Erythroblast (primary cell): ENCODE measurements at places on chromosomes 13 and 19.
A peak's percentile ranks its signal among the peaks of the same experiment; 100 is the strongest.

- no peak for DNase-seq
Observed at GRCh38 chr19:34644991-34645461, 31.9 kb downstream of the SCGB2B2 start.

GRCh38 chr19:31402529-31403316, 53.5 kb upstream of the TSHZ3 start:
- no peak for DNase-seq

- DNase-seq = peak; percentile 84
Observed at GRCh38 chr13:26342898-26343297, 89.0 kb downstream of the CDK8 start.

DNA sequence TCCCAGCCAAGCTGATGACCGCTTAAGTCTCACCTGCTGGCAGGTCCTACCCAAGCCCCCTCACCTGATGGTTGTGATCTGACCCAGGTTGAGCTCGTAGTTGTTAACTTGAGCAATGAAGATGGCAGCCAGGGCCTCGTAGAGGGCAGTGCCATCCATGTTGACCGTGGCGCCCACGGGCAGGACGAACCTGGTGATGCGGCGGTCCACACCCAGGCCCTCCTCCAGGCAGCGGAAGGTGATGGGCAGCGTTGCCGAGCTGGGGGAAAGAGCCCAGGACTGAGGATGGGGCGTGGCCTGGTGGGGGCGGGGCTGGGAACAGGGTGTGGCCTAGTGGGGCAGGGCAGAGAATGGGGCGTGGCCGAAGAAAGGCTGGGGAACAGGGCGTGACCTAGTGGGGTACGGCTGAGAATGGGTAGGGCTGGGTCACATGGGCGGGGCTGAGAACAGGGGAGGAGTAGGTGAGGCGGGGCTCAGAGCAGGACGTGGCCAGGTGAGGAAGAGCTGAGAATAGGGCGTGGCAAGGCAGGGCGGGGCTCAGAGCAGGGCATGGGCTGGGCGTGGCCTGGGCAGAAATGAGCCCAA, 12.9 kb downstream of the OR7C2 start:
- peak; percentile 6 for DNase-seq

DNA sequence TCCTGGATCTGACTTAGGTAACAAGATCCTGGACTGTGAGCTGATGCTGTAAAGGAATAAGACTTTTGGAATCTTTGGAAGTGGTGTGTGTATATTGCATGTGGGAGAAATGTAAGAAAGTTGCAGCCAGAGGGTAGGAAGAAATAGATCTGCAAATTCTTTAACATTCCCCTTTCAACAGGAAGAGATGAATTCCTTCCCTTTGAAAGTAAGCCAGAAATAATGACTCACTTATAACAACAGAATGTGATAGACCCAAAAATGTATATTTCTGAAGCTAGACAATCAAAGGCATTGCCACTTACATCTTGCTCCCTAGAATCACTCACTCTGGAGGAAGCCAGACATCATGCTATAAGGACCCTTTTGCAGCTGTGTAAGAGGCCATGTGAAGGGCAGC, 9.8 kb upstream of the SIAH3 start:
- DNase-seq = no peak

- DNase-seq = no peak
Observed at GRCh38 chr19:30629086-30629485, 256.9 kb downstream of the ZNF536 start.

GRCh38 chr13:50979187-50979586, 69.6 kb downstream of the RNASEH2B start:
- no peak for DNase-seq

DNA sequence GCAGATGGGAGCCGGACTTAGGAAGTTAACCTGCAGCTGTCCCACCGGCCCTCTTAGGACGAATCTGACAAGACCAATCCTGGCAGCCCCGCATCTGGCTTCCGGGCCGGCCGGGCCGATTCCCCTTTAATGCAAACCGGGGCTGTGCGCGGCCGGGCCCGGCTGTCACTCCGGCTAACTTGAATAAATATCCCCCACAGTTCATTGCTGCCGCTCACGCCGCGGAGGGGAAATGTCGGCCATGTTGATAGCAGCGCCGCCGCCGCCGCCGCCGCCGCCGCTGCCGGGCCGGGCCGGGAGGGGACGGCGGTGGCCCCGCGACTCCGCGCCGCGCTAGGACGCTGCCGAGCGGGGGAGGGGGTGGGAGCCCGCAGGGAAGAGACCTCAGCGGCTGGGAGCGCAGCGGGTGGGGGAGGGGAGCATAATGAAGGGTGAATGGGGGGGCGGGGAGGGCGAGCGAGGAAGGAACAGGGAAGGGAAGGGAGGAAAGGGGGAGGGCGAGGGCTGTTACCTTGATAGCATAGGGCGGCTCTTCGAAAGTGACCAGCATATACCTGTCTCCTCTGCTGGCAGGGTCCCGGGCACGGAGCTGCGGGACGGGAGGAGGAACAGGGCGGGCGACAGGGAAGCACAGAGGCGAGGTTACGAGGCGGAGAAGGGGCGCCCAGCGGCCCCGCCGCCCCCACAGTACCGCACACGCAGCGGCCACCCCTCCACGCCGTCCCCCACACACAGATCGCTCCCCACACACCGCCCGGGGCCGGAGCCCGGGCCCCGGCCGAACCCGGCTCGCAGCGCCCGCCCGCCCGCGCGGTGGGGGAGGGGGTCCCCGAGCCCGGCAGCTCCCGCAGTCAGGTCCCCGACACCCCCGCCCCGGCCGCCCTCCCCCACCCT, 1.1 kb downstream of the INTS6 start:
- peak; percentile 90 for DNase-seq

DNA sequence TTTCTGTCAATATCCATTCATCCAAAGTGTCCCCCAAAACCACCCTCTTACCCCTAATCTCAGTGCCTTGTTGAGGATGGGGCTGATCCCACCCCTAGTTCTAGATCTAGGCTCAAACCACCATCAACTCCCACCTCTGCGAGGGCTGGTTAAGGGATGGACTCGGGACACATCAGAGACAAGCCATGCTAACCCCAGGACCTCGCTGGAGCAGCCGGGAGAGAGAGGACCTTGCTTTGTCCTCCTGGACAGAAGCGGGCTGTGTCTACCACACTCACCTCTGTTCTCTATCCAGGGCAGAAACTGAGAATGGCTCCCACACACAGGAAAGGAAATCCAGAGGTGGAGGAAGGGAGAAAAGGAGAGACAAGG, 90.8 kb upstream of the UQCRFS1 start:
- DNase-seq = no peak

GRCh38 chr13:65937251-65937650, 1292.9 kb downstream of the PCDH9 start:
- no peak for DNase-seq

GRCh38 chr13:114004420-114005205, 30.7 kb upstream of the C13orf46 start:
- peak; percentile 77 for DNase-seq

DNA sequence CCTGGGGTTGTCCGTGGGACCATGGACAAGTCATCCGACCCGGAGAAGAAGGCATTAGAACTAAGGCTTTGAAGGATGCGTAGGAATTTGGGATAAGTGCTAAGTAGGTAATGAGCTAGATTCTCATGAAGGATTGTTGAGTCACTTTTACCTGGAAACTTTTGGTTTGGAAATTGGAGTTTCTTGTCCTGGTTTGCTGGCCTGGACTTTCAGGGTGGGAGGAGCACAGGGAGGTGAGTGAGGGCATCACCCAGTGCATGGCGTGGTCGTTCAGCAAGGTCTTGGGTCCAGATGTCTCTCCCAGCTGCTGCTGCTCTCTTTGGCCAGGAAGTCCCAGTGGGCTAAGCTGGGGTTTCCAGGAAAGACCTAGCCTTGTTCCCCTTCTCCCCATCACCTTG, 7.6 kb downstream of the NFIC start:
- DNase-seq = no peak

DNA sequence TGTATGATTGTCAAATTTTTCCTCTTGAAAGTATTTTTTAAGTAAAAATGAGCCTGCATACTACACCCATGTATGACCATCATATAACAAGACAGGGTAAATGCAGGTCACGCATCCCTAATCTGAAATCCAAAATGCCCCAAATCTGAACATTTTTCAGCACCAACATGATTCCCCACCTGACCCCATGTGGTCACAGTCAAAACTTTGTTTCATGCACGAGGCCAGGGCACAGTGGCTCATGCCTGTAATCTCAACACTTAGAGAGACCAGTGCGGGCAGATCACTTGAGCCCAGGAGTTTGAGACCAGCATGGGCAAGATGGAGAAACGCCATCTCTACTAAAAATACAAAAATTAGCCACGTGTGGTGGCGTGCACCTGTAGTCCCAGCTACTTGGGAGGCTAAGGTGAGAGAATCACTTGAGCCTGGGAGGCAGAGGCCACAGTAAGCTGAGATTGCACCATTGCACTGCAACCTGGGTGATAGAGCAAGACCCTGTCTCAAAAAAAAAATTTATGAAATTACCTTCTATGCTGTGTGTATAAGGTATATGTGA, 63.7 kb upstream of the NPAS1 start:
- no peak for DNase-seq

GRCh38 chr13:21833921-21834320, 163.0 kb downstream of the FGF9 start:
- no peak for DNase-seq

DNA sequence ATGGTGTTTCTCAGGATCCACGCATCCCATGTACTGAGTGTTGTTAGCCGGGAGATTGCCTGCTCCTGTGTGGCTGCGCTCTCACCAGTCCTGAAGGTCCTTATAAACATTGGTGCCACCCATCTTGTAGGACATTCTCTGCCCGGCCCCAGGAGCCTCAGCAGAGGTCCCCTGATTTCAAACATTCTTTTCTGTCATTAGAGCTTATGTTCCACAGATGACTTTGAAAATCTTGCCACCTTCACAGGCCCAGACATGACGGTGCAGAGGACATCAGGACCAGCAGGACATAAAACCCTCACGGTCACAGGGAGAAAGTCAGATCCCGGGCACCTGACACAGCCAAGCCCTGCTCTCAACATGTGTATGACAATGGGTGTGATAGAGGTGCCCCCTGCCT, 33.2 kb upstream of the PEPD start:
- no peak for DNase-seq

DNA sequence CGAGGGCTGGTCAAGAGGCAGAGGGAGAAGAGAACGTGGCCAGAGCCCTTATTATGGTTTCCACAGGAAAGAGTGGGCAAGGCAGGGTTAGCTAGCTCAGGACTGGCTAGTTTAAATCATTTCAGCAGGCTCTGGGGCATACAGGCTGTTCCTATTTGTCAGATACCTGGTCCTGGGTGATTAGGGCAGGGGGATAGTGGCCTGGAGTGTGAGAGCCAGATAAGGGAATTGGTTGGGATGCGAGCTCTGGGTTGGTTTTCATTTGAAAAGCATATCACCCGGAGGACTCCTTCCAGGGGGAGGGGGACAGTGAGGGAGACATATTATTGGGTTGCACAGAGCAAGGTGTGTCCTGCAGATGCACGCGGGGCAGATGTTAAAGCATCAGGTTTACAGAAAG, 75.3 kb upstream of the CLDN10 start:
- DNase-seq = peak; percentile 28

DNA sequence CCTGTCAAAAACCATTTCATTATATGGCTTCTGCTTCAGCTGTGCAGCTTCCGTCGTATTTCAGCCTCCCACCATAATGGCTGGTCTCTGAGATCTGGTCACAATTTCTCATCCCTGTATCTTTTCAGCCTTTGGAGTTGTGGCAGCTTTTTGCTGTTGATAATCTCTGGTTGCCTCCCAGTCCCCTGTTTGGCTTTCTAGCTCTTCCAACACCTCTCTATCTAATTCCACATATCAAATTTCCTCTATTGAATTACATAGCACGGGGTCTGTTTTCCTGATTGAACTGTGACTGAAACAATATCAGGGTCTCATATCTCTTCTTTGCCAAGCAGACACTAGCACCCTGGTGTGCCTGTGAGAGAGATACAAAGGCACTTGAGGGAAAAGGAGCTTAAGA, 222.1 kb upstream of the OBI1 start:
- DNase-seq = no peak

DNA sequence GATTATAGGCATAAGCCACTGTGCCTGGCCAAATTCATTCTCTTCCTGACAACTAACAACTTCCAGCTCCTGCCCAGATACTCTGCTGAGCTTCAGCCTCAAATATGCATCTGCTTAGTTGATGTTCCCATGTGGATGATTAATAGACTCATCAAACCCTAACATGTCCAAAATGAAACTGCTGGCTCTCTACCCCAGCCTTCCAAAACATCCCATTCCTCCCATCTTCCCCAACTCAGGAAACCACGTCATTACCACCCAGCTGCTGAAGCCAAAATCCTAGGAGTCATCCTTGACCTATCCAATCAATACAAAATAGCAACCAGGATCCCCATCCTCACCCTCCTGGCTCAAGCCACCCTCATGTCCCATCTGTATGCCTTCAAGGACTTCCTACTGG, 20.9 kb downstream of the POU2F2 start:
- no peak for DNase-seq

DNA sequence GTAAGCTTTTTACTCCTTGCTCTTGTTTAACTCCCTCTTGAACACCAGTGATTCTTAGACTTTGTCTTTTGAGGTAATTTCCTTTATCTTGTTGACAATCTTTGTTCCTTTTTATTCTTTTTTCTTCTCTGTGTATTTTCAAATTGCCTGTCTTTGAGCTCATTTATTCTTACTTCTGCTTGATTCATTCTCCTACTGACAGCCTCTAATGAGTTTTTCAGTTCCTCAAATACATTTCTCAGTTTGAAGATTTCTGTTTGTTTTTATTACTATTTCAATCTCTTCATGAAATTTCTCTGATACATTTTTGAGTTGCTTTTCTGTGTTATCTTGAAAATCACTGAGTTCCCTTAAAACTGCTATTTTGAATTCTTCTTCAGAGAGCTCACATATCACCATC, 154.1 kb downstream of the ATP8A2 start:
- DNase-seq = no peak

DNA sequence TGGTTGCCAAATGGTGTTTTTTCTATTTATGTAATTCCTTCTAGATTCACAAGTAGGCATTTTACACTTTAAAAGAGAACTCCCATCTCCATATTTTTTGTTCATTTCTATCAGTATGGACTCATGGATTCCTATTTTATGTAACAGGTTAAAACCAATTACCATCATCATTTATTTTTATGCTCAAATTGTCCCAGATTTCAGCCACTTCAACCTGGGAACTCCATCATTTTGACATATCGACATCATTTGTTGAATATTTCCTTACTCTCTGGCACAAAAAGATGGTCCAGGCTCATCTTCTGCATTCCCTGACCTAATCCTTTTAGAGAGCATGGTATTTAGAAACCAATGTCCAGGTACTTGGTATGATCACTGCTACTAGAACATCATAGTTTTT, 79.9 kb downstream of the VWA8 start:
- no peak for DNase-seq

GRCh38 chr13:71448080-71448630, 418.8 kb downstream of the DACH1 start:
- no peak for DNase-seq

- DNase-seq = no peak
Observed at GRCh38 chr19:2997720-2998119, 20.4 kb downstream of the TLE6 start.

GRCh38 chr19:13132471-13133180, 14.6 kb downstream of the NACC1 start:
- peak; percentile 49 for DNase-seq
